ENCODE measurements at places on chromosomes 2 and 18.

DNA sequence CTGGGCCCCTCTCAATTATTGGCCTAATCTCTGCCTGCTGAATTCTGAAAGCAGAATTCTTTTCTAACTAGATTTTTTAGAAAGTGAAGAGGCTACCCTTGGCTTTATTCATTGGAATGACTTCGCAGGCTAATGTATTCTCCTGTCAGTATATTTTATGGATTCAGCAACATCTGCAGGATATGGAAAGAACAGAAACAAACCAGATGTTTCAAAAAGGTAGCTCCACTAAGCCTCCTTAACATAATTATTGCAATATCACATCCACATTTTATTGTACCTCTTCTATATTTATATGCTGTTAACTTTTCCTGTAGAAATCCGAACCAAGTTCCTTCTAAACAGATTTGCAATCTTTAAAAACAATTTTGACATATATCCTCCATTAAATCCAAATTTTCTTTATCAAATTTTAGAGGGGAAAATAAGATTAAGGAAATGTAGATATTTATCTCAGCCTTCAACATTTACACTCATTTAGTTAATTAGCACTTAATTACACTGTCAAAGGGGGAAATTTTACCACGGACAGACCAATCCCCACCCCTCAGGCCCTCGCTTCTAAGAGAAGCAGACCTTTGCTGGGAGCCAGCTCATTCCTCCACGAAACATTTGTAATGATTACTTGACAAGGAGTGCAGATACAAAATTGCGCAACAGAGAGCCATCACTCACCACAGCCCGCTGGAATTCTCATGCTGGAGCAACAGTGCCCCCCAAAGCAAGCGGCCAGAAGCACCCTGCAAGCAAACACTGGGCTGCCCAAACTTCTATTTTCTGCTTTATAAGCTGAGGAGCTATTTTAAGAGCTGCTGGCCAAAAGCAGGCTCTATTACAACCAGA lies 253.4 kb downstream of the ETAA1 start:
- ATAC-seq: peak; percentile 97

- ATAC-seq: no peak
Observed at GRCh38 chr18:32442575-32442974, 28.1 kb downstream of the GAREM1 start.

DNA sequence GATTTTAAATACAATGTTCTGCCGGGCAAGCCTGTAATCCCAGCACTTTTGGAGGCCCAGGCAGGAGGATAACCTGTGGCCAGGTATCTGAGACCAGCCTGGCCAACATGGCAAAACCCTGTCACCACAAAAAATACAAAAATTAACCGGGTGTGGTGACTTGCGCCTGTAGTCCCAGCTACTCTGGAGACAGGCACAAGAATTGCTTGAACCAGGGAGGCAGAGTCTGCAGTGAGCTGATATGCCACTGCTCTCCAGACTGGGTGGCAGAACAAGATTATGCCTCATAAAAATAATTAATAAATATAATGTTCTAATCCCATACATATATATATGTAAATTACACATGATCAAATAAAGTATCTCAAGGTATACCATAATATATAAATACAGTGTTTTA lies 119.3 kb downstream of the C2orf74 start:
- no peak for ATAC-seq

DNA sequence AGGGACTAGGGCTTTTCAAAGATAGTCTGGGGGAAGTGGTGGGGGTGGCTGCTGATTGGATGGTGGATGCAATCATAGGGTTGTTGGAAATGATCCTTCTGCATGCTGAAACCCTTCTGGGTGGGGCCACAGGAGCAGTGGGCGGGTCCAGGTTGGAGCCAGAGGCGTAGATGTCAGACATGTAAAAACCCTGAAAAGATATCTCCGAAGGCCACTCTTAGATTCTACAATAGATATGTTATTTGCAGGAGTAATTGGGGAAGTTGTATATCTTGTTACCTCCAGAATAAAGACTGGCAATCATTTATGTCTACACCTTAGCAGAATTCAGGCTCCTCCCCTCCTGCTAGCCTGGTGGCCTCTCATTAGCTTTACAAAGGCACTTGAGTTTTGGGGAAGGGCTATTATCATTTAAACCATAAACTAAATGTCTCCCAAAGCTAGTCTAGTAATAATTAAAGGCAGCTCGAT lies 8.2 kb upstream of the FAM98A start:
- no peak for ATAC-seq

DNA sequence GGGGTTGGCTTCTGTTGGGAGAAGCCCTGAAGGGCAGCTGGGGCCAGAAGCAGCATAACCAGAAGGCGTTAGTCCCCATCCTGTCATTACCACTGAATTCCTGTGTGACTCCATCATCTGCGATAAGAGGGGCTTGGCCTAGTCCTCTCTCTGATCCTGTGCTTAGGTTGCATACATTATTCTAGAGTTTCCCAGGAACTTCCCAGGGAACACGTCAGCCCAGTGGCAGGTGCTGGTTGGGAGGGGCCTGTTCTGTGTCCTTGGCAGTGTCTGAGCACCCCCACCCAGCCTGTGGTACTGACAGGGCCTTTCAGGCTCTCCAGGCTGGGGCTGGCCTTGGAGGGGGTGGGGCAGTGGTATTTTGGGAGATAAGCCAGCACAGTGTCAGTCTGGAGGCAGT lies 4.5 kb upstream of the TOGARAM2 start:
- no peak for ATAC-seq

DNA sequence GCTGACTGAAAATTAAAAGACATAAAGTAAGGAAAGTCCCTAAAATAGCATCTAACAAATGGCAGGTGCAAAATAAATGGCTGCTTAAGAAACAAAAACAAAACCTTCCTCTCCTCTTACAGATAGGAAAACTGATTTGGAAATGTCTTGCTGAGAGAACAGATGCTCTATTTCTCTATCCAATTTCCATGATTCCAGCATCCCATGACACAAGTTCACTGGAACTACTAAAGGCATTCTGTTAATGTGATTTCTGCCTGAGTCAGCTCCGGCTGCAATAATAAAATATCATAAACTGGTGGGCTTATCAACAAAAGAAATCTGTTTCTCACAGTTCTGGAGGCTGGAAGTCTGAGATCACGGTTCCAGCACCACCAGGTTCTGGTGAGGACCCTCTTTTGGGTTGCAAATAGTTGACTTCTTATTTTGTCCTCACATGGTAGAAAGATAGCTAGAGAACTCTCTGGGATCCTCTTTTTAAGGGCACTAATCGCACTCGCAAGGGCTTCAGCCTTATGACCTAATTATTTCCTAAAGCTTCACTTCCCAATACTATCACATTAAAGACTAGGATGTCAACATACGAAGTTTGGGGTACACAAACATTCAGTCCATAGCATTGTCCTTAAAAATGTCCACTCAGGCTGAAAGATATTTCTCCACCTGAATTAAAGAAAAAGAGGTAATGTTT lies 78.2 kb upstream of the GALNT3 start:
- no peak for ATAC-seq

GRCh38 chr2:222319586-222320435 lies 21.0 kb upstream of the PAX3 start:
- peak; percentile 10 for ATAC-seq

GRCh38 chr2:10844097-10844496 lies 31.5 kb upstream of the PDIA6 start:
- ATAC-seq: peak; percentile 92

DNA sequence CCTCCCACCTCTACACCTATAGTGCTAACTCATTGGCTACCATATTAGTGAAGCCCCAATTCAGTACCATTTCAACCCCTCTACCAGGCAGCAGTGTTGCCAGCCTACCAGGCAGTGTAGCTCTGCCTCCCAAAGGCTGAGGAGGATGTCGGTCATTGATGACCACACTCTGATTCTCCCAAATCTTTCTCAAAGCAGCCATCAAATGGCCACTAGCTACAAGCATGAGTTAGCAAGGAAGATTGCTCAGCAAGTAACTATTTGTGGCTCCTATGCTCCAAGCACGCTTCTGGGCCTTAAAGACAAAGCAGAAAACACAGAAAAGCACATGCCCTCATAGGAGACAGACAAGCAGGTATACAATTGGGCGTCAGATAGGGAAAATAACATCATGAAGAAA lies 42.7 kb upstream of the AFF3 start:
- no peak for ATAC-seq

GRCh38 chr2:228853151-228853550 lies 417.9 kb downstream of the PID1 start:
- no peak for ATAC-seq

- ATAC-seq: no peak
Observed at GRCh38 chr18:13219593-13220159, 1.1 kb downstream of the LDLRAD4 start.

GRCh38 chr2:101349893-101350662 lies 37.2 kb downstream of the CREG2 start:
- ATAC-seq: peak; percentile 66

- ATAC-seq: peak; percentile 53
Observed at GRCh38 chr18:58044370-58045241, 580 bp downstream of the NEDD4L start.

DNA sequence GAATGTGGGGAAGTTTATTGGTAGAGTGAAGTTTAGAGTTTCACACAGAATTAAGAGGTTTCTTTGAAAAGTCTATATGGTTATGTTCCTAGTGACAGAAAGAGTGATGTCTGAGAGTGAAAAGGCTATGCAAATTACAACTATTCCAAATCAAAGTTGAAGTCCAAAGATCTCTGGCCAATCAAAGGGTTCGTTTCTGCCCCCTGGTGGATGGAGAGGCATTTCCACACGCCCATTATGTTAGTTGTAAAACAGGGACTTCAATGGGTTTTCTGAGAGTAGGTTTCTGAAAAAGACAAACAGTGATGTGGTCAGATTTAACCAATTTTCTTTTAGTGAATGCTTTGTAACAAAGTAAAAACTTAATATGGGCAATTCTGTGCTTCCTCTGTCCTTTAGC lies 441.5 kb upstream of the POU3F3 start:
- ATAC-seq: no peak

GRCh38 chr18:26460449-26461091 lies 87.8 kb downstream of the KCTD1 start:
- ATAC-seq: no peak

GRCh38 chr18:73987247-73987980 lies 160.2 kb downstream of the FBXO15 start:
- no peak for ATAC-seq

GRCh38 chr2:154446324-154446723 lies 252.2 kb upstream of the KCNJ3 start:
- no peak for ATAC-seq

GRCh38 chr18:9876867-9877654 lies 8.7 kb upstream of the TXNDC2 start:
- ATAC-seq: peak; percentile 92

DNA sequence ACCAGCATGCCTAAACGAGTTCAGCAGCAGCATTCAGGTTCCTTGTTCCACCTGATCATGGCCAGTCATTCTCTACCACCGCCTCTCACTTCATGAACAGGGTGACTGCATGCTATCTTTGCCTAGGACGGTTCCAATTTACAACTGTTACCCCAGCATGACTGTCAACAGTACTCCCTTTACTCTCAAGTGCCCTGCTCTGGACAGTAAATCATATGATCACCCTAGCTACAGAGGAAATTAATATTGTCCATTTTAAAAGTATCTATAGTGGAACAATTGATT lies 25.7 kb downstream of the MGAT4A start:
- ATAC-seq: no peak

GRCh38 chr18:41244591-41245037 lies 710.4 kb upstream of the PIK3C3 start:
- ATAC-seq: peak; percentile 73

DNA sequence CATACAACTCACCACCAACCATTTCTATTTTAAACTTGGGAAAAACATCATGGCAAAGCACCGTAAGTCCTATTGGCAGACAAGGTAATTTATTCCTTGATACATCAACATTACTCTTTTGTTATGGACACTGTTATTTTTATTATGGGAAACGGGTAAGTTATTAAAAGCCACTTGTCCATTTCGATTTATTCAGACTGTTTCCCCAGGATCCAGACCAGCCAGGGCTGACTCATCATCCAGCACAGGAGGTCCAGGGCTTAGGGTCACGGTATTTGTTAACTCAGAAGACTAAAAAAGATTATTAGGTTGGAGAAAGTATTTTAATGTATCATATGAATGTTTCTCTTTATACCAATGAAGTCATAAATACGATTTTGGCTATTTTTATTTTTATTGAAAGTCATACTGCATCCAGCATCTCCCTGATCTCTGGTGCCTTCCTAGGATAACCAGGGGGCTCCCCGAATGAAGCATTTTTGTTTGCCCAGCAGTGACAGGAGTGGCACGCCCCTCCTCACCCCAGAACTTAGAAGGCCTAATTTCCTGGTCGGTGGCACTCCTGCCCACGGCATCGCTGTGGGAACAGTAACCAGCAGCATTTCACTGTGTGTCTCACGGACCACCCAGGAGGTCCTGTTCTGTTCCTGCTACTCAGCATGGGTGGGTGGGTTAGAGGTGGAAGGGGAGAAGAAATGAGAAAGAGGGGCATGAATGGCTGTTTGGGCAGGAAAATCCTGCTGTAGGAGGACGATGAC lies 446.1 kb downstream of the EIPR1 start:
- ATAC-seq: no peak

GRCh38 chr2:169759987-169760386 lies 26.4 kb downstream of the KLHL23 start:
- no peak for ATAC-seq

- peak; percentile 10 for ATAC-seq
Observed at GRCh38 chr2:230866756-230867523, 2.2 kb downstream of the ITM2C start.

- ATAC-seq: peak; percentile 85
Observed at GRCh38 chr2:112541315-112542122, 746 bp upstream of the POLR1B start.

GRCh38 chr2:222483513-222484039 lies 59.2 kb downstream of the SGPP2 start:
- no peak for ATAC-seq

DNA sequence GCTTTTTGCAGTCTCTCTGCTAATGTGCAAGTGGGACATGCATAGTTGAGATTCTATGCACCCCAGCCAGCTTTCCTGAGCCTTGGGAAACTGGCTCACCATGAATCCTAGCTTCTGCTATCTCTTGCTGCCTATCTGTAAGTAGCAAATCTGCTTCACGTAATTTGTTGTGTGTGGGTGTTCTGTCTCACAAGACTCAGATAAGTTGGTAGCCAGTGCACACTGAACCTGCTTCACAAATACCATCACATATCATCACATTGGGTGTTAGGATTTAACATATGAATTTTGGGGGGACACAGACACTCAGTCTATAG lies 13.9 kb upstream of the VRK2 start:
- ATAC-seq: no peak
